ENCODE measurements at places on chromosomes 12 and 14.
A peak's percentile ranks its signal among the peaks of the same experiment; 100 is the strongest.

DNA sequence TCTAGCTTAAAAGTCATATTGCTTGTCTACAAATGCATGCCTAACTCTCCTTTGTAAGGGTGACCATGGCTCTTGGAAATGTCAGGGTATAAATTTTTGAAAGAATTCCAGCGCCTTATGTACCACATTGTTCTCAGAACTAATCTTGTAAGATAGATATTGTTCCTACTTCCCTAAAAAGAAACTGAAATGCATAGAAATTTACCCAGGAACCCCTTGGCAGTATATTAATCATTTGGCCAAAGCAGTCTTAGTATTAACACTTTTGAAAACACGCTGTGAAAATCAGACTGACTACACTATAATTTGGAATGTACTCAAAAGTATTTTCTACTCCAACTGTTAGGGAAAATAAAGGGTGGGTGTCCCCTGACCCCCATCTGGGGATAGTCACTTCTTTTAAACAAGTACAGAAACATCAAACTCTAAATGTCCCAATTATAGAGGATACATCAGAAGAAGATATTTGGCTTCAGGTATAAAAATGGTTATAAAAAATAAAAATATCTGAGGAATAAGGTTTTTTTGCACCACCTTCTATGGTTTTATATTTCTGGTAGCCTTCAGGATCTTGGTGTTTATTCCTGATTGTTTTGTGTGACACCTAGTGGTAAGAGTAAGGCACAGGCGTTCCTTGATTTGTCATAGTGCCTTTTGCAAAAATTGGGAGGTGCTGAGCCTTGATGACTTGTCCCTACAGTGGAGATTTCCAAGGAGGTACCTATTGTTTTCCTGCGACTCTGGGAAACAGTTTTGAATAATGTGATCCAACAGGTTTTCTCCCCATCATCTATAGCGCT, 2.2 kb upstream of the NFKBIA start:
- no peak for DNase-seq

- DNase-seq = no peak
These were observed 471.0 kb upstream of the MGAT4C start for GRCh38 chr12:86727160-86727559.

DNA sequence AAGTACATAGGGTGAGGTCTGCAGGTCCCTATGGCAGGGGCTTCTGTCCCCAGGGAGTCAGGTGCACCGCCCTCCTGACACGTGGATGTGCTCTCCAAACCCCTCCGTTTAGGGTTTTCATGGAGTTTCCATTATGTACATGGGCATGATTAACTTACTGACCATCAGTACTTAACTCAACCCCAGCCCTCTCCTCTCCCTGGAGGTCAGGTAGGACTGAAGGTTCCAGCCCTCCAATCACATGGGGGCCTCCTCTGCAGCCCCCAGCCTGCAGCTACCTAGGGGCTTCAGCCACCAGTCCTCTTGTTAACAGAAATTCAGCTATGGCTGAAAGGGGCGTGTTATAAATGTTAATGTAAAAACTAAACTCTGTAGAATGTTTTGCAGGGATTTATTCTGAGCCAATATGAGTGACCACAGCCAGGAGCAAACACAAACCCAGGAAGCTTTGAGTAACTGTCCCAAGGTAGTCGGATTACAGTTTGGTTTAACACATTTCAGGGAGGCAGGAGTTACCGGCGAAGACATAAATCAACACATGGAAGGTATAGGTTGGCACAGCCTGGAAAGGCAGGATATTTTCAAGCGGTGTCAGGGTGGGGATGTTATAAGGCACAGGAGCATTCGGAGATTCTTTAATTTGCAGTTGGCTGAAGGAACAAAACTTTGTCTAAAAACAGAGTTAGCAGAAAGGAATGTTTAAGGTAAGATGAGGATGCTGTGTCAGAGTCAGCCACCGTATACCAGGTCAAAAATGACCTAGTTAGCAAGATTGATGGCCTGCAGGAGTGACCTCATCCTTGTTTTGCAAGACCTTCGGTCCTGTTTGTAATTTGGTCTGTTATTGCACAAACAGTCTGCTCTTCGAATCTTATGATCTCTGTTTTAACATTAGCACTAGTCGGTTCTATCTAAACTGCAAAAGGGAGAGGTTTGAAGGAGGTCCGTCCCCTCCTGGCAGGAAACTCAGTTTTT, 75.2 kb downstream of the TNFAIP2 start:
- DNase-seq = no peak

DNA sequence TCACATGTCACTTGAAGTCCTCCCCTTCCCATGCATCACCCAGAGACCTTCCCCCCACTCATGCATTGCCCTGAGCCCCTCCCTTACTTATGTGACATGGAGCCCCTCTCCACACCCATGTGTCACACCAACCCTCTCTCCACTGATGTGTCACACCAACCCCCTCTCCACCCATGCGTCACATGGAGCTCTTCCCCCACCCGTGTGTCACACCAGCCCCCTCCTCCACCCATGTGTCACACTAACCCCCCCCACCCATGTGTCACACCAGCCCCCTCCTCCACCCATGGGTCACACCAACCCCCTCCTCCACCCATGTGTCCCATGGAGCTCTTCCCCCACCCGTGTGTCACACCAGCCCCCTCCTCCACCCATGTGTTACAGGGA, 30.4 kb downstream of the RTL1 start:
- DNase-seq = no peak

DNA sequence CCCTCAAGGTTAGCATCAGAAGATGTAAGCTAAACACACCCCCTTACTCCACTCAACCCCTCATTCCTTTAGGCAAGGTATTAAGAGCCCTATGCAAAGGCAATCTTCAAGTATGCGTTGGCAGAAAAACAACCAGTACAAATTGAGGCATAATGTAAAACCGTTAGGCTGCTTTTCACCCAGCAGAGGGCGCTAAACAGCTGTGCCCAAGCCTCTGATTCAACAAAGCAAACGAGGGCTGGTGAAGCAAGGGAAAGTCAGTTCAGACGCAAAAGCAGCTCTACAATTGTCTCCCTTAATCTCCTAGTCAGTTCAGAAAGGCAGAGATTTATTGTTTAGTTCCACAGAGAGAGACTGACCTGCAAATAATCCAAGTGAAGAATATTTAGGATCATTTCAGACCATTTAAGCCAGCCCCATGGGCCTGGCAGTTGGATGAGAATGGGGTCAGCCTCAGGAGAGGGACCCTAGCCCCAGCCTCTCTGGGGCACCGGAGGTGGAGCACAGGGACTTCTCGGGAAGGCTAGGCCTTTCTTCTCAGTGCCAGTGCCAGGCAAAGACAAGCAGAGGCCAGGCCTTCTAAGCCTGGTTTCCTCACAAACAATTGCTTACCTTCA, 23.5 kb downstream of the DCAF5 start:
- DNase-seq = peak; percentile 65

- no peak for DNase-seq
These were observed 29.3 kb upstream of the EMP1 start for GRCh38 chr12:13167226-13167625.

GRCh38 chr12:60148109-60148508, 552.3 kb downstream of the SLC16A7 start:
- DNase-seq = no peak

DNA sequence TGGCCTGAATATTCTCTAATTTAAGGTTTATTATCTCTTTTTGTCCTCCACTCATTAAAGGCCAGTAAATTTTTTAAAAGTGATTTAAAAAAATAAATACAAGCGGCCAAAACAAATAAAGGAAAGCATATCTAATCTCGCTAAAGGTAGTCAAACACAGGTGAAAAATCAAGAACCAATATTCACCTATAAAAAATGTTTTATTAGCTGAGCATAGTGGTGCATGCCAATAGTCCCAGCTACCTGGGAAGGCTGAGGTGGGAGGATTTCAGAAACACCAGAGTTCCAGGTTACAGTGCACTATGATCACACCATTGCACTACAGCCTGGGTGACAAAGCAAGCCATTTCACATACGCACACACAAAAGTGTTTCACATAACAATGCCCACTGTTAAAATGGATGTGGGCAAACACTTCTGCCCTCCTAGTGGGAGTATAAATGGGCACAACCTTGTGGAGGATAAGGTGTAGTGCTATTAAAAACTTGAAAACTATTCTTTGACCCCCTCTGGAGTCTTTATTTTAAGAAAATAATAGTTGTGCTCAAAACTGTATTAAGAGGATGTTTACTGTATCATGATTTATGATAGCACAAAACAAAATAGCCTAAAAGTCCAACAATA, 32.7 kb upstream of the NAP1L1 start:
- DNase-seq = no peak

DNA sequence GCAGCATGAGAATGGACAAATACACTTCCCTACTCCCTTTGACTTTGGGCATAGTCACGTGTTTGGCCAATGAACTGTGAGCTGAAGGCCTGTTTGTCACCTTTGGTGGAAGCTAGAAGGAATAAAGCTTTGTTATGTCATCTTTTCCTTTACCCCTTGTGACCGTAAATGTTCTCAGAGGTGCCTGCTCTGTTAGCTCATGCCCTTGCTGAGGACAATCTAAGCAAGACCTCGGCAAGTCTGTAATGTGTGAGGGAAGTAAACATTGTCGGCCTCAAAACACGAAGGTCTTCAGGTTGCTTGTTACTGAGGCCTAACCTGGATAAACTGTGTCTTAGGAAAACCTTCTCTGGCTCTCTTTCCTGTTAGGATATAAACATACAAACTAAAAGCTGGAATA, 354.2 kb downstream of the TMEM132D start:
- no peak for DNase-seq

GRCh38 chr14:24241829-24242443, 487 bp downstream of the TINF2 start:
- DNase-seq = peak; percentile 93

- DNase-seq = no peak
These were observed 27.0 kb upstream of the ULK1 start for GRCh38 chr12:131867471-131867870.

GRCh38 chr12:103520686-103521215, 25.0 kb upstream of the C12orf42 start:
- DNase-seq = no peak

- DNase-seq = no peak
These were observed 17.1 kb upstream of the BICD1 start for GRCh38 chr12:32089586-32089985.

GRCh38 chr12:130559806-130560205, 156.3 kb downstream of the RIMBP2 start:
- DNase-seq = no peak

DNA sequence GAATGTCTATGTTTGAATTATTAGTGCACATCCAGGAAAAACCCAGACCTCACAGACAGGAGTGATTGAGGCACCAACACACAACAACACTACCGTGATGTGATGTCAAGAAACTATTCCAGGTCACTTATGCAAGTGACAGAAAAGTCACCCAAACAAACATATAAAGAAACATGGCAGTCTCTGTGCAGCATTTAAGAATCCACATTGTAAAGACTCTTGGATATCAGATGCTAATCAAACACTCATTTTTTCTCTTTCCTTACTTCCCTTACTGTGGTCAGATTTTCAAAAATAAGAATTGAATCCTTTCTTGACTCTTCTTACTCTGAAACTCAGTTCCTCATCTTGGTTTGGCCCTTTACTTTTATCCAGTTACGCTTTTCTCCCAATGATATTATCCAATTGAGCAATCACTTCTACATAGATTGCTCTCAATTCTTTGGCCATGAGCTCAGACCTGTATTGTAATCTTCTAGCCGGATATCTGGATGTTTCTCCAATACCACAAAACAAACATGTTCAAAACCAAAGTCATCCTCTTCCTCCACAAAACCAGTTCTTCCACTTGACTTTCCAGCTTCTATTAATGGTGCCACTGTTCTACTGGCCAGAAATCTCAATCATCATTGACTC, 115.4 kb downstream of the DUSP6 start:
- no peak for DNase-seq

DNA sequence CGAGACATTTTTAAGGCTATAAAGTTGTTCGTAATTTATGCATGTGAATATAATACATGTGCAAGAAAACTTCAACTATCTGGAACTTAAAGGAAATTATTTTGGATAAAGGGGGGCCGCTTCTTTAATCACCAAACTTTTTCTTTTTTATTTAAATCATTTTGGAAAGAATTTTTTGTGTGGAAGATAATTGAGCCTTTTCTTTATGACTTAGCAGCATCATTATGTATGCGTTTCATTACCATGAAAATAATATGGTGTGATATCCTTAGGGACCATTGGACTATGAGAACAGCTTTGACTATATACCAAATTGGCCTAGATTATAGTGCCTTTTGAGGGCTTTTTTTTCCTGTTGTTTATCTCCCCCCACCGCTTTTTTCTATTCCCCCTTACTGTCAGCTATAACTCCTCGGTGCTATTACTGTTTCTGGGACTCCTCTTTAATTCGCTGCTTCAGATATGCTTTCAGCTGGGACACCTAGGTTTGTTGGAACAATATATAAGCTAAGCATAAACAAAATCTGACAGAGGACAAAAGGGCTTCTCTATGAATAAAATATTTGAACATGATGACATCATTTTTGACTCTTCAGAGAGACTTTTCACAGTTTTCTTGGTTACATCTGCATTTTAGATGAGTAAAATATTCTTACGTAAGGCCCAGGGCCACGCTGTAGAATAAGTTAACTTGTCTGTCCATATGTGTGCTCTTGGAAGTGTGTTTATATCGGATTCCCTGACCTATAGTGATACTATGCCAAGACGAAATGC, 392.7 kb downstream of the NPAS3 start:
- no peak for DNase-seq

- no peak for DNase-seq
These were observed 94.9 kb downstream of the SOX5 start for GRCh38 chr12:23854598-23854997.

- no peak for DNase-seq
These were observed 376.2 kb downstream of the DPF3 start for GRCh38 chr14:72517736-72518135.

DNA sequence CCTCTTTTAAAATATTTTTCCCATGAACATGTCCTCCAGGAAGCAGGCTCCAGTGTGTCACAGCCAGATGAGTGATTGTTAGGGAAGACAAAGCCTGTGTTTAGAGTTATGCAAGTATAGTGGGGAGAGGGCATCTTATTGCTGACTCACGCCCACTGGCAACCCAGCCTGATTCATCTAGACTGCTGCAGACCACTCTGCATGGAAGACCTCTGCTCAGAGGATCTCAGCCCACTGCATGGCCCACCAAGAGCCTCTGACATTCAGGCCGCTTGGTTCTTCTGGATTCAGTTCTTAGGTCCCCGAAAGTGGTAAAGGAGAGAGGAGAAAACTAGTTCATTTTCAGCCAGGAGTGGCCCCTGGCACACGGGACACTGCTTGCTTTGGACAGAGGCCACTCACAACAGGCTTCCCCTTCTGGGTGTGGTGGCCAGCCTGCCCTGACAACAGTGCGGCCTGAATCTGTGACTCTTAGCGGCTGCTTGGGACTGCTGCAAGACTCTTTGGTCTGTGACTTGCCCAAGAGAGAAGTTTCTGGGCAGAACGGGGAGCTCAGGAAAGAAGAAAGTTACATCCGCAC, 266.3 kb downstream of the ZFP36L1 start:
- no peak for DNase-seq
